ENCODE measurements at places on chromosomes 1 and 21. TPM values are rescaled to one million over a fixed set of nuclear protein-coding genes. Genes with fewer than 3 reads are reported as not detected.

GRCh38 chr1:10687782-10688408, 108.6 kb downstream of the CASZ1 start:
- DNase-seq = no peak

GRCh38 chr1:216804111-216804510, 80.9 kb upstream of the ESRRG start:
- no peak for DNase-seq

- DNase-seq = no peak
These were observed 96.6 kb downstream of the RAVER2 start for GRCh38 chr1:64841330-64842065.

DNA sequence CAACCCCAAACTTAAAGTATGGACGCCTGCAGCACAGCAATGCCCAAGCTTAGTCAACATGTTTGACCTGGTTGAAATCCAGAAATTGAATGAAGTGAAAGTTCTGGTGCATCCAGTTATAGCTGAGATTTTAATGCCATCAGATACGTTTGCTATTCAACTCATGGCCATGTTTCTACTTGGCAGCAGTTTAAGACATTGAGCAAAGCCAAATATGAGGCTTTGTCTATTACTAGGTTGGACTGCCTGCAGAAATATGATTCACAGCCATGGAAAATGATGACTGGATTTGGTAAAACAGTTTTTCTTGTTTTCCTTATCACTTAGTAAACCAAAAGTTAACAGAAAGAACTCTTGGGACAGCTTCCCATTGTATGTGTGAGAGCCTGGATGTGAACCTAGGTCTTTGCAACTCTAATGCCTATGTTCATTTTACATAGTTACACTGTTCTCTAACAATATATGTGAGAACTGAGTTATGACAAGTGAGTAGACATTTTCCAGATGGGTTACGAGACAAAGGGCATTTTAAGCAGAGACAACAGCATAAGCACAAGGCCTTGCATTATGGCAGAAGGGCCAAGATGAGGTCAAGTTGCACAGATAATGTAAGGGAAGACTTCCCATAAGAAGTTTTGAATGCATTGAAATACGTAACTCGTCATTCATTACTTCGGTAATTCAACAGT, 32.4 kb upstream of the MYSM1 start:
- DNase-seq = no peak

GRCh38 chr1:151916726-151917370, 7.5 kb upstream of the THEM4 start:
- no peak for DNase-seq

DNA sequence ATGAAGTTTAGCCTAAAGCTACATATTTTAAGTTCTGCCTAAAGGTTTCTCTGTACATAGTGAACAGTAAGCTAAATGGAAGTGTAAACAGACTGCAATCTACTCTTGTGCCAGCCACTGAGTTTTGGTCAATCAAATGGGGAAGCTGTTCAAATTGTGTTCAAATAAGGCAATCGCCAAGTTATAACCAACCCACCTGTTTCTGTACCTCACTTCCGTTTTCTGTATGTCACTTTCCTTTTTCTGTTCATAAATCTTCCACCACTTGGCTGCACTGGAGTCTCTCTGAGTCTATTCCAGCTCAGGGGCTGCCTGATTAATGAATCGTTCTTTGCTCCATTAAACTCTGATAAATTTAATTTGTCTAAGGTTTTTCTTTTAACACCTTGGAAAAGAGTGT, 10.8 kb upstream of the THEM4 start:
- no peak for DNase-seq

DNA sequence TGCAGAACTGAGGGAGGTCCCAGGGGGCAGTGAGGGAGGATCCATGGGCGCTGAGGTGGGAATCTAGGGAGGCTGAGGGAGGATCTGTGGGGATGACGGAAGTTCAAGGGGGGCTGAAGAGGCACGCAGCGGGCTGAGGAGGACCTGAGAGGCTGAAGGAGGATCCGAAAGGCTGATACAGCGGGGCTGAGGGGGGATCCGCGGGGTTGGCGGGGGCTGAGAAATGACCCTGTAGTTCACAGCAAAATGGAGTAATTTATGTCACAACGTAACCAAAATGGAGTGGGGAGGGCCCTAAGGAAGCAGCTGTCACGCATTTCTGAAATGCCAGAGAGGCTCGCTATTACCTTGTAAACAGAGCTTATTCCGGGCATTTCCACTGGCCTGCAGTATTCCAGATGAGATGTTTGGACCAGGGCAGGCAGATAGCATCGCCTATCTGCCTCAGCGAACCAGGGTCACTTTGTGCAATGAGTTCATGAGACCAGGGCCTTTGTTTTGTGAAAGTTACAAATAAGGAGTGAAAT, 926 bp upstream of the MRPL55 start:
- DNase-seq = no peak

- DNase-seq = no peak
These were observed 12.7 kb upstream of the SELE start for GRCh38 chr1:169746550-169746949.

DNA sequence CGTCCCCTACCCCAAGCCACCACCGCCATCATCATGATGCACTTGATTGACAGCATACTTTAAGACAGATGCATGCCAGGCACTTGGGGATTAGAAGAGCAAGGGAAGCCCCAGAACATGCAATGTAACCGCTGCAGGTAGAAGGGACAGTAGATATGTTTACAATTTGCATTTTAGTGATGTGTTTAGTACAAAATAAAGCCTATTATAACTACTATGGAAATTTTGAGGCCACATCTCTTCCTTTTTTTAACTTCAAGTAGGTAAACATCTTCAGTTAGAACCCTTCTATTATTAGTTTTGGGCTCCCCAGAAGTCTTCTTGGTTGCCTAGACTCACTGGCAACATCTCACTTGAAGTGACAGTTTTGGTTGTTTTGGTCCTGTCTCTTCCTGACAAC, 25.3 kb downstream of the CR1L start:
- no peak for DNase-seq

GRCh38 chr1:29698033-29698432, 461.7 kb downstream of the PTPRU start:
- DNase-seq = no peak

- no peak for DNase-seq
These were observed 106.6 kb upstream of the VAV3 start for GRCh38 chr1:108071601-108072000.

- DNase-seq = no peak
These were observed 120.6 kb upstream of the KCNJ15 start for GRCh38 chr21:38136201-38136600.

DNA sequence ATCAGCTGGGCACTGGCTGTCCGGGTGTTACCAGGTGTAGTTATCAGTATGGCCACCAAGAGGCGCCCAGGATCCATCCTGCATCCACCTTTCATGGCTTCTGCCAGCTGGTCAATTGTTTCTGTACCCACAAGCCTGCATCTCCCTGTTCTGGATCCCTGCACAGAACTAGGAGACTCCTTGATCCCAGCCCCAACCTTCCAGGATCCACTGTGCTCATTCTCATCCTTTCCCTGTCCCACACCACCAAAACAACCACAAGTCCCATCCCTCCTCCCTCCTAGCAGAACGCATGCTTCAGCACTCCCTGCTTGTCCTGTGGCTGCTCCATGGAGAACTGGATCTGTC, 27.2 kb upstream of the FOXE3 start:
- peak; percentile 31 for DNase-seq

PRMT6 gene
- total RNA-seq = 30.6 TPM

UBIAD1 gene
- 41.4 TPM for total RNA-seq

AMPD1 gene
- total RNA-seq = not detected

CFHR4 gene
- not detected for total RNA-seq

PWP2 gene
- total RNA-seq = 14.5 TPM
